ENCODE measurements at places on chromosomes 4 and X.

DNA sequence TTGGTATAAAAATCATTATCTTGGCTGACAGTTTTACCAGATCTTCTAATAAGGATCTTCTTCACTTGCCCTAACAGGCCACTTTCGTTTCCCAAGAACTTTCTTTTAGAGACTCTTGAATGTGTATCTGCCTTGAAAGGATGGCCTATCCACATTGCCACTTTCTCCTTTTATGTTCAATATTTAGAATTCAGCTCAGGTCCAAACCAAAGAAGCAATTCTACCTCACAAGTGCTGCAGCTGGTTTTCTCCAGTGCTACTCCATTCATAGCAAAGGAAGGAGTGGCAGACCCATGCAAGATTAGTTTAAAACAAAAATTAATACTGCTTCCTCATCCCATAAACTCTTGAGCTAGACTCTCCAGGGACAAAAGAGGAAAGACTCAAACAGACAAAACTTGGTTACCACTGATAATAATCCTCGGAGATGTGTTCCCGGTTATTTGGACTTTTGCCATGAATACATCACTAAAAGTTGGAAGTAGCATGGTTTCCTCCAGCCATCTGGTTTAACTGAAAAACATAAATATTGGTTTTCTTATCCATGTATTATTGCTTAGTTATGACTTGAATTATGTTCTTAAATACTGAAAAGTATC lies 401.8 kb downstream of the PABPC4L start:
- no peak for DNase-seq

DNA sequence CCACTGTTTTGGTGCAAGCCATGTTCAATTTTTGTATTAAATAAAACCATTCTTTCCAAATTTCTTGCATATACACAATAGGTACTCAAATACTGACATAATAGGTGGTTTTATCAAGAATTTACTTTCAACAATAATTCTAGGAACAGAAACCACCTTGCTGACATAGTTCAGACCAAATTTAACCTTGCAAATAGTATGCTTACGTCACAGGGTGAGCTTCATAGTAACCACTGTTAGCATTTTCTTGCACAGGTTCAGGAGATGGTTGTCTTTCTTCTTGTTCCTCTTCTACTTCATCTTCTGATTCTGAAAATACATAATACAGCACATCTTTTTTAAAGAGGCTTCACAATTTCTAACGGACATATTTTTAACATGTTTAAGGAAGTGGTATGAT lies 17.6 kb downstream of the G3BP2 start:
- DNase-seq, result peak; percentile 52

DNA sequence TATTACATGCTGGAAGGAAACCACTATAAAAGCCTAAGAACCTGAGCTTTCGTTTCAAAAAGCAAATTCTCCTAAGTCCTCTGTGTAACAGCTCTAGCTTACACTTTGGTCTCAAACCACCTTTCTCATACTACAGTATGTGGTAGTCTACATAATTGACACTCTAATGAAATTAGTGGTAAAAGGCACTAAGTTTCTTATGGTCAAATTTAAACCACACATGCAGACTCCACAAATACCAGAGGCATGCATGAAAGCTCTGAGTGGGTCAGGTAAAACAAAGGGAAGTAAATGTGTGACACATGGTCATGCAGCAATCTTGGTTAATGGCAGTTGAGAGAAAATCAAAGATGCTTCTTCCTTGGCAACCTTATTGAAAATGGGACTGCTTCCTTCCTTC lies 187.8 kb downstream of the CCNG2 start:
- DNase-seq, result no peak

DNA sequence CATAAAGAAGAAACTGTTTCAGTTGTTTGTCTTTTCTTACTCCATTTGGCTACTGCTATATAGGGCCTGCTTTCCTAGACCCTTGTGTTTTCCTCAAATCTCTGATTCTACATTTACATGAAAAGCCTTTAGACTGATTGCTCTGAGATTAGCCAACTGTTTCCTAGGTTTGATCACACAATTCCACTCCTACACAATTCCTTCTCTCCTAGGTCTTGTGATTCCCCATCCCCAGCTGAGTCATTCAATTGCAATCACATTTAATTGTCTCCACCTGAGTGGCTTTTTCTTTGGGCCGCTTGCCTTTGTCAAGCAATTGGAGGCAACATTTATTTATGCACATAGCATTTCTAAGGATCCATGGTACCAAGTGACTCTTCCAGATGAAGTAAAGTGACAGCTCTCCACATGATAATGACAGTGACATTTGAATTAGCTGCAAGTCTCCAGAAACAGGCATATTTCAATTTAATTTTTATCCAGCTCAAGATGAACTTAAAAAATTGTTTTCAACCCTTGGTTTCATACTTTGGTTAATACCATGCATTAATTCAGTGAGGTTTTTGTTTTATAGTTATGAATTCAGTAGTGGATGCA lies 35.8 kb downstream of the ATXN3L start:
- DNase-seq, result no peak

- no peak for DNase-seq
Observed at GRCh38 chrX:115054876-115055275, 37.5 kb upstream of the IL13RA2 start.

- no peak for DNase-seq
Observed at GRCh38 chrX:137428766-137429591, 136.9 kb upstream of the ZIC3 start.

- DNase-seq, result no peak
Observed at GRCh38 chr4:44160776-44161367, 287.7 kb downstream of the KCTD8 start.

- DNase-seq, result no peak
Observed at GRCh38 chr4:113293043-113293560, 243.6 kb downstream of the ANK2 start.

GRCh38 chrX:78957049-78957767 lies 12.0 kb downstream of the P2RY10 start:
- no peak for DNase-seq

DNA sequence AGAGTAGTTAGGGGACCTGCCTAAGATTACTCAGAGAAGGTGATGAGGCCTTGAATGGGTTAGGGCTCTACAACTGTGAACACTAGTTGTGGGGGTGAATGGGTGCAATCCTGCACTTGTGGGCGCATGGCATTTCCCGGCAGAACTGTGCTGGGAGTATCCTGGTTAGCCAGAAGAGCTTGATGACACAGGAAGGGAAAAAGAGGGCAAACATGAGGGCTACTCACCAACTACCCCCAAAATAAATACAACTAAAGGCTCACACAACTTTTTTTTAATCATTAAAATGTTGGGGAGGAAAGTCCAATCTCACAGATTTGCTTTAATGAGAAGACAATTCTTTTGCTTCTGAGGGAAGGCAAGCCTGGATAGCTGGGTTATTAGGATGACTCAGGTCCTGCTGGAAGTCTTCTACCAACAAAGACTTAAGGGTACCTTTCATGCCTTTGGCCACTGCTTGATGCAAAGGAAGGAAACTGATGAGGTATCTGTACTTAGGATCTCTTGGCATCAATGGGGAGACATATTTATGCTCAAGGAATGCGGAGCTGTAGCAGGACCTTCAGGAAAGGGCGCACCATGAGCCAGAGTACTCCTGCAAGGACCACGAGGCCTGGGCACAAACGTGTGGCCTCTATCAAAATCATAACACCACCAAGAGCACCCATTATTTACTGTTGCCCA lies 2.6 kb downstream of the PHKA2 start:
- DNase-seq, result no peak
